ENCODE measurements at places on chromosomes 11 and 22.

- DNase-seq, result no peak
Observed at GRCh38 chr11:12962306-12962705, 46.8 kb upstream of the RASSF10 start.

DNA sequence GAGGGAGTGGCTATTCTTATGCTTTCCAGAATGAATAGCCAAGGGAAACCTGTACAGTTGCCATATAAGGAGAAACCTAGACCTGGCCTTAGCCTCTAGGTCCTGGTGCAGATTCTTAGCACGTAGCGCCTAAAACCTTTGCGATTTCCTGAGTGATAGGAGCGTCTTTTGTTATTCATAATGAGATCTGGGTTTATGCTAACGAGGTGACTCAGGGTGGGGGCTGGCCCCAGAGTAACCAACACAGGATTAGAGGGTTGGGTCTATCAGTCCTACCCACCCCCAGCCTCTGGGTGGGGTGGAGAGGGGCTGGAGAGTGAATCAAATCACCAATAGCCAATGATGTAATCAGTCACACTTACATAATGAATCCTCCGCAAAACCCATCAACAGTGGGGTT, 73.4 kb upstream of the PARVG start:
- DNase-seq, result no peak

- peak; percentile 55 for DNase-seq
Observed at GRCh38 chr11:44538375-44539054, 26.9 kb upstream of the CD82 start.

- DNase-seq, result no peak
Observed at GRCh38 chr11:289712-290620, 1.0 kb downstream of the PGGHG start.

- DNase-seq, result peak; percentile 54
Observed at GRCh38 chr11:103619480-103619879, 417.0 kb upstream of the DDI1 start.

DNA sequence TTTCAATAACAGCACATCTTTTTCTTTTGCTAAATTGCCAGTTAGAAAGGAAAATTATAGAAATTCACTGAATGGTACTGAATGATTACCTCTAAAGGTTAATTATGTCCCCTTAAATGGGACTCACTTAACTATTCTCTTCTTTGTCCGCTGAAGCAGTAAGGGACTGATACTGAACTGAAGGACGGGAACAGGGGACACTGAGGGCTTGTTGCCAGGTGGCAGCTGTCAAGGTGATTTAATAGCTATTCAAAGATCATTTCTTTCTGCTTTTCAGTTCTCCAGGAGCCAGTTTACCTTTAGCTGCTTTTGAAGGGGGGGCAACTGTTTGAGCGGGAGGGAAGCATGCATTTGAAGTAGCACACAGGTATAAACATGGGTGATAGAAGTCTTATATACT, 325.4 kb upstream of the CCDC90B start:
- DNase-seq, result peak; percentile 33

- no peak for DNase-seq
Observed at GRCh38 chr11:123116486-123116885, 54.5 kb upstream of the HSPA8 start.

DNA sequence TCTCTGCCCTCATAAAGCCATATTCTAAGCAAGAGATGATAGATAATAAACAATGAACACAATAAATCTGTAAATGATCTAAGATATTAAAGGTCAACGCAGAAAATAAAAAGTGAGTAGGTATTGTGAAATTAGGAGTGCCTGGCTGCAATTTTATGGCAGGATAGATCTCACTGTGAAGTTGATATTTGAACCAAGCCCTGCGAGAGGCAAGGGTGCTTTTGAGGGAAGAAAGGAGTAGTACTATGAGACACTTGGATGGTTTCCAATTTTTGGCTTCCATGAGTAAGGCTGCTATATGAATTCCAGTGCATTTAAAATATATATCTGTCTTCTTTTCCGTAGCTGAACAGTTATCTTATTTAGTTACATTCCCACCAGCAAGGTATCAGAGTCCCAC, 720.0 kb upstream of the CNTN5 start:
- no peak for DNase-seq

DNA sequence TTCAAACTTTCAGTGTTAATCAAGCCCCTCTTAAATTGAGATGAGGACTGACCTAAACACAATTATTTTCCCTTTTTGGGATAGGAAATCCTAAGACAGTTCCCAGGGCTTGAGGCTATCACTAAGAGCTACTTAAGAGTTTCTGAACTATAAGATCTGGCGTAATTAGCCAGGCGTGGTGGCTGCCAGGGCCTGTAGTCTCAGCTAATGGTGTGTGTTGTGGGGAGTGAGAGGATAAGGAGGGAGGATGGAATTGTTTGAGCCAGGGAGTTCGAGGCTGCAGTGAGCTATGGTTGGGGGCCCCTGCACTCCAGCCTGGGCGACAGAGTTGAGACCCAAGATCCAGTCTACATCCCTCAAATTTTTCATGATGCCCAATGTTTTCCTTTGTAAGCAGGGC, 23.5 kb upstream of the EXPH5 start:
- no peak for DNase-seq

DNA sequence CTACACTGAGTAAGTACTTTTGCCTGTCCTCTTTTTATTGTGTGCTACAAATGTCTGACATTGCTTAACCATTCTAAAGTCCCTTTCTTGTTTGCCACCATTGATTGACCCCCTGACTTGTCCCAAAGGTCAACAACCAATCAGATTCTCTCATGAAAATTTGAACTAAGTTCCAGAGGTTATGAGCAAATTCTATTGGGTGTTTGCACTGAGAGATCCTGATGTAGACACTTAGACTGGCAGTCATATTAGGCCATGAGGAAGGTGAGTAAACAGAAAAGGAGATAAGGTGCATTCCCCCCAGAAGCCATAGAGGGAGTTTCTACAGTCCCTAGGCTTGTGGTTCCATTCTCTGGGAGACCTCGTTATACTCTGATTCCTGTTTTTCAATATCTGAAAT, 101.3 kb upstream of the E2F8 start:
- no peak for DNase-seq

All from SHP77 (cell line).